Effector memory CD8-positive, alpha-beta T cell (primary cell): ENCODE measurements at places on chromosomes 7 and 10.

GRCh38 chr7:4450483-4450882, 231.6 kb upstream of the FOXK1 start:
- DNase-seq, result no peak

GRCh38 chr10:25678220-25678619, 255.8 kb upstream of the MYO3A start:
- no peak for DNase-seq

GRCh38 chr10:48234295-48234694, 40.2 kb downstream of the FRMPD2 start:
- DNase-seq, result no peak

GRCh38 chr7:74181821-74182220, 7.7 kb downstream of the EIF4H start:
- no peak for DNase-seq

GRCh38 chr7:149714910-149715471, 58.4 kb downstream of the ZNF467 start:
- DNase-seq, result peak; percentile 51

- no peak for DNase-seq
These were observed 165.2 kb downstream of the PTEN start for GRCh38 chr10:88028654-88029053.
